ENCODE measurements at places on chromosomes 2 and 18.

- DNase-seq: peak; percentile 86
These were observed 12.7 kb upstream of the FHOD3 start for GRCh38 chr18:36284671-36285295.

DNA sequence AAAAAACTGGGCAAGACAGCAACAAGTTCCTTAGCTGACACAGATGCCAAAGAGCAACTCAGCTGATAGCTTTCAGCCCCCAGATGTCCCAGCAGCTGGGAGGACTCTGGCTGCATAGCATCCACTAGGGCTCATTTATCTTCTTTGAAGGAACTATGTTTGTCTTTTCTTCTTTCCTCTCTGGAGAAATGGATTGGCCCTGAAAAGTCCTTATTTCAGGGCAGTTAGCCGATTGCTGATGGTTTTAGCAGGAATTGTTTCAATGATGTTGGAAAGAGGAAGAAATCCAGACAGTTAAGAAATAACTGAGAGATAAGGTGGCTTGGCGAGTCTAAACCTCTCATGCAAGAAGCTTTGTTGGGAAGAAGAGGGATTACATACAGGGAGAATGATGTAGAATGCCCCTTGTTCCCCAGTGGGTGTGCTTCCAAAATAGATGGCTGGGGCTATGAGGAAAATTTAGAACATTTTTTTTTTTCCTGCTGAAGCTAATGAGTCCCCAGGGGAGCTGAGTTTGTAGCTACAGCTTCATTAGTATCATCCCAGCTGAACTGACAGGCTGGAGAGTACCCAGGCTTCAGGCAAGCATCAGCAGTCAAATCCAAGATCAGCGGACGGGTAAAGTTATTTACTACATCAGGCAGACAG lies 33.6 kb upstream of the SERPINE2 start:
- DNase-seq: no peak

DNA sequence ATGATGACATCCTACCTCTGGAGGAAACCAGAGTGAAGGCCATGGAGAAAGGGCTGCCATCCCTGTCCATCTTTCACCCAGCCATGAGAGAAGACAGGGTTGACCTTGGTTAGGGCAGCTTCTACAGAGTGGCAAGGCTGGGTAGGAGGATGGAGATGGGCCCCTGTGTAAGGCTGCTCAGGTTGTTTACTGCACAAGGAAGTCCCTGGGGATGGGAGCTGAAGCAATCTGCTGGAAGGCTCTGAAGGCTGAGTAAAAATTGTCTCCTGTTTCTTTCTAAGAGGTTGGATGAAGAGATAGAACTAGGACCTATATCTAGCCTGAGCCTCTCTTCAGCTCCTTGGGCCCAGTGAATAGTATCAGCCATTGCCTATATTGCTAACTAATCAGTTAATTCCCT lies 14.4 kb downstream of the ELMOD3 start:
- peak; percentile 9 for DNase-seq

DNA sequence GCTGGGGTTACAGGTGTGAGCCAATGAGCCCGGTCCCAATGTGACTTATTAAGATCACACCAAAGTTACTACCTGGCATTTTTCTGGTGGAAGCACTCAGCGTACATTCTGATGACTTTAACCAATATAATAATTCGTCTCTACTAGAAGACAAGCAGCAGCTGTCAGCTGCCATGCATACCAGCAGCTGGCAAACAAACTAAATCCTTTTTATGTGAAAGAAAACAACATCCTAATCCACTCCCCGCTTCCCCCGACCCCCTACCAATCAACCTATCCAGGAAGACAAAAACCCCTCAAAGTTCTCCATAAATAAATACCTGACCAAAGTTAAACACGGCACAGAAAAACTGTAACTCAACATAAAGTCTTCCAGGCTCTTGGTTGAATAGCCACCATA lies 42.1 kb downstream of the GPR155 start:
- no peak for DNase-seq

DNA sequence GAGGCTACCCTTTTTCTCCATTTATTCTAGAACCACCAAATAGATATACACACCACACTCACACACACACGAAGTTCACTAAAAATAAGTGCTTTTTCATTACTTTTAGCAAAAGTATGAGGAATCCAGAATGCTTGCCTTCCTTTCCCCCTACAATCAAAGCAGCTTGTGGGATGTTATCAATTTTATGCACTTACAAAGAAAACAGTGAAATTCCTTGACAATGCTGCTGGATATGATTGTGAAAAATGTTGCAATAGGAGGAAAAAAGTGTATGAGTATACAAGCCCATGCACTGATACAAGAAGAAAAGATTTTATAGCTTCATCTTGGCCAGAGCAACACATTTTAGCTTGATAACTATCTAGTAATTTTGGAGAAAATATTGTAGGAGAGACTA lies 269.2 kb downstream of the XIRP2 start:
- DNase-seq: peak; percentile 49

GRCh38 chr2:10864861-10865636 lies 46.7 kb upstream of the KCNF1 start:
- DNase-seq: no peak

- DNase-seq: peak; percentile 40
These were observed 579.5 kb downstream of the MBD2 start for GRCh38 chr18:53644799-53645471.

DNA sequence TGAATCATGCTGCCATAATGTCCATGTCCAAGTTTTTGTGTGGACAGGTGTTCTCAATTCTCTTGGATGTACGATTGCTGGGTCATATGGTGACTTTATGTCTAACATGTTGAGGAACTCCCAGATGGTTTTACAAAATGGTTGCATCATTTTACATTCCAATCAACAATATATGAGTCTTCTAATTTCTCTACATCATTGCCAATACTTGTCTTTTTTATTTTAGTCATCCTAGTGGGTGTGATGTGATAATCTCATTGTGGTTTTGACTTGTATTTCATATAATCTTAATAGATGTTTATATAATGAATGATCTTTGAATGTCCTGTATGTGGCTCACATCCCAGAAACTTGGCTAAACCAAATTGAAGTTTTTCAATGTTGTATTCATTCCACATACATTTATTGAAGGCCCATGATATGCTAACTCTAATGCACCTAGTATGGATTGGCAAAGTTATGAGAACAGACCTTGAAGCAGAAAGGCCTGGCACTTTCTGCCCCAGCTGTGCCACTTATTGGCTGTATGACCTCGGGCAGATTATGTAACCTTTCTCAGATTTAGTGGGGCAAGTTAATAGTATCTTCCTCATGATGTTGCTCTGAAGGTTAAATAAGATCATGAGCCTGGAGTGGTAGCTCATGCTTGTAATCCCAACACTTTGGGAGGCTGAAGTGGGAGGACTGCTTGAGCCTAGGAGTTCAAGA lies 205.4 kb downstream of the RAB3GAP1 start:
- peak; percentile 42 for DNase-seq

- DNase-seq: peak; percentile 33
These were observed 72.4 kb downstream of the KIAA1328 start for GRCh38 chr18:36901277-36901701.

DNA sequence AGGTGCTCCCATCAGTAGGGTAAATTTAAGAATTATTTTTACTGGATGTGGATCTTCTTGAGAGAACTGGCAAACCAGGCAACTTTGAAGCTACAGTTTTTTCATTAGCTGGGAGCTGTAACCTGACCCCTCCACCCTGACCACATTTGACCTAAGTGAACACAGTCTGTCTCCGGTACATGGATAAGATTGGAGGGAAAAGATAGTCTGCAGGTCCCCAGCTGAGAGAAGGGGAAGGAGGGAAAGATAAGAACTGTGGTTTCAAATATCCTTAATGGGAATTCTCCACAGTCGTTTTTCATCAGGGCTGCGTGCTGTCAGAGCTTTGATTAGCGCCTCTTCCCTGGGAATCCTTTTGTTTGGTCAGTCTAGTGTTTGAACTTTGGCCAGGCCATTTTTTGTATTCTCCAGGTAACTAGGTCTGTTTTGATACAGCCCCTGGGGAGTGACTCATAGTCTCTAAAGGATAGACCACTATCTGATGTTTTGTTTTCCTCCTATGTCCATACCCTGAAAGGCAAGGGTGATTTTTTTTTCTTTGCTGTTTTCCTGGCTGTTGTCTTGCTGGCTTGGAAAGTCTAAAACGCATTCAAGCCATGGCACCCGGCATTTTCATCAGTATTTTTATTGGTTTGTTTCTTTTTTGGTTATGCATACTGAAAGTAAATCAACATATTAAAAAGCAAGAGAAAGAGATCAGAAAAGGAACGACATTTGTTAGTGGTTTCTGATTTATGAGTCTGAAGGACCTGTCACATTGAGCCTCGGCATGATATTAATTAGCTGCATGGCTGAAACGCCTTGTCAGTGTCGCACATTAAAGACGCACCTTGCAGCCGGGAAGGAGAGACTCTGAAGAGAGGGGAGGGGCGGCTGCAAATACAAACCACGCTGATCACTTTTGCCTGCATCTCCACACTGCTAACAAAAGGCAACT lies 183.4 kb upstream of the FN1 start:
- DNase-seq: peak; percentile 45

DNA sequence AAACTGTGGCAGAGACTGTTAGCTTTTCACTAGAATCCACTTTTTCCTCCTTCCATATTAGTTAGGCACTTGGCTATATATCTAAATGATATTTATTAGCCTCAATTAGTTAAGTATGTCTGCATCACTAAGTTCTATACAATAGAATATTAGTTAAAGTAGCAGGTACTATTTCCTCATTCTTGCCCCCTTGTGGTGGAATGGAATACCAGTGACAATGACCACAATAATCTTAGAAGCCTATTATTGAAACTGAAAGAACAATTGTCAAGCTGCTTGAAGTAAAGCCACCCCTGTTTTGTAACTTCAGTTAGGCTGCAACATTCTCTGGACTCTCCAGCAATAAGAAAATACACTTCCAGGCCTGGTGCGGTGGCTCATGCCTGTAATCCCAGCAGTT lies 476.3 kb upstream of the VWC2L start:
- peak; percentile 15 for DNase-seq

DNA sequence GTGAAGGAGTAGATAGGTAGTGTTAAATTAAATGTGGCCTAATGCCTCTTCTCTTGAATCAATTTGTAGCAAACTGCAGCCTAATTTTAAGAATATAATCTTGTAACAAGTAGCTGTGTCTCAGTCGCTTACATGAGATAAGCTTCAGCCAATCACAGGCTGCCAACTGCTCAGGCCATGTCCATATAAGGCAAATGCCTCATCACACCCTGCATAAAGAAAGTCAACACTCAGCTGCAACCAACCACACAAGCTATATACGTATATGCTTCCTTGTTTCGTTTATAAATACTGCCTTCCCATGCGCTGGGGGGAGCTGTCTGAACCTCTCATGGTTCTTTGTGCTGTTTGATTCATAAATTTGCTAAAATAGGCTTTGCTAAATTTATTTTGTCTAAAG lies 476.3 kb downstream of the TRIB2 start:
- DNase-seq: peak; percentile 1

DNA sequence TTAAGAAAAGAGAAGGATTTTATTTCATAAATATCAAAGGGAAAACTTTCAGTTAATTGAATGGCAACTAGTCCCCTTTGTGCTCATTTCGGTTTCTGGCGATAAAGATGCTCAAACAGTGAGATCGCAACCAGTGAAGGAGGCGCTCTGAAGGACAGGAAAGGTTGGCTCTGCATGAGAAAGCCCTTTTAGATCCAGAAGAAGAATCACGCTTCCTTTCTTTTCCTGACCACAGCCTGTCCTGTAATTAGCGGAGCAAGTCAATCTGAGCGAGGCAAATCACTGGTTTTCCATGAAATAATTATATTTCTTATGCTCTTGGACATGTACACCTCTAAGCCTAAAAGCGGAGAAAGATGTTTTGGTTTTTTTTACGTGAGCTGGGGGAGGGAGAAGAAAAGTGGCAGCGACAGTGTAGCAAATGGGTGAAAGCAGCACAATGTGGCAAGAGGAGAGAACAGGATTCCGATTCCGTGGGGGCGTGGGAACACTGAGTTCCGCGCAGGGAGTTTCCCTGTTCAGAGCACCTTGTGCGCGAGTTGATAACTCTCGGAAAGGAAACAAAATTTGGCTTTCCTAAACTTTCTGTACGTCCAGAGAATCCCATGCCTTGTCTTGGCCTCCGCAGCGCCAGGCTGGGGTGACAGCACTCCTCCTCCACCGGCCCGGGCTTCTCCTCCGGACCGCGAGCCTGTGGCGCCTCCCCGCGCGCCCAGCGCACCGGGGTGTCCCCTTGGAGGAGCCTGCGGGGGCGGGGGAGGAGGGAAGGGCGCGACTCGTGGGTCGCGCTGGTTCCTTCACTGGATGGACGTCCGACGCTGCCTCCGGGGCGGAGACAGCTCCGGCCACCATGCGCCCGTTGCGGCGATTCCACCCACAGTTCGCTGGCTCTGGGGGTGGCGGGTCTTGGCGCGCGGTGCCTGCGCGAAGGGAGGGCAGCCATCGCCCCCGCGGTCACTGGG lies 620 bp upstream of the SLC9A2 start:
- peak; percentile 31 for DNase-seq

DNA sequence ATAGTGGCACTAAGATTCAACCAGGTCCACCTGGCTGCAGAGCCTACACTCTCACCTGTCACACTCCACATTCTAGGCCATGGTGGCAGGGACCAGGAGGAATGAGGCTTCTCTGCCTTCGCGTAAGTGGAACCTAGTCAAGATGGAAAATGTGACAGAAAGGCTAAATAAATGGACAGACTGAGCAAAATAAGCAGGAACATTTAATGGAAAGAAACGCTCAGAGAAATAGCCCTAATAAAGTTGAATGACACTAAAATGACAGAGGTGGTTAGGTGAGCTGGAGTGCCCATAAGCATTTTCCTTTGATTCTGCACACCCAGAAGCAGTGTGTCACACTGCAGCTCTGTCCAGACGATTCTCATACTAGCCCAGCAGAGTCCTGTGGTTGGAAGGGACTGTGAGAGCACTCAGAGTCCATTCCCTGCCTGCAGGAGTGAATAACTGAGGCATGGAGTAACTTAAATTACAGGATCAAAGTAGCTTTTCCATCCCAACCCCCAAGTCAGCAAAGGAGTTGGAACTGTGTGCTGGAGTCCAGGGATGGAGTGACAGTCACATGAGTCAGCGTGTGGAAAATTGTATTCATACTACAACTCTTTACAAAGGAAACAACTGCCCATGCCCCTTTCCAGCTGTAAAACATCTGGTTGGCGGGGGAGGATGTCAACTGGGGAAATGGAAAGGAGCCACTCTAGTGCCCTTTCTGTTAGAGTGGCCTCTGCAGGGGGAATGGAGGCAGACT lies 105.4 kb upstream of the LGALSL start:
- DNase-seq: peak; percentile 47

- DNase-seq: peak; percentile 7
These were observed 146.1 kb upstream of the ZEB2 start for GRCh38 chr2:144666032-144666431.

DNA sequence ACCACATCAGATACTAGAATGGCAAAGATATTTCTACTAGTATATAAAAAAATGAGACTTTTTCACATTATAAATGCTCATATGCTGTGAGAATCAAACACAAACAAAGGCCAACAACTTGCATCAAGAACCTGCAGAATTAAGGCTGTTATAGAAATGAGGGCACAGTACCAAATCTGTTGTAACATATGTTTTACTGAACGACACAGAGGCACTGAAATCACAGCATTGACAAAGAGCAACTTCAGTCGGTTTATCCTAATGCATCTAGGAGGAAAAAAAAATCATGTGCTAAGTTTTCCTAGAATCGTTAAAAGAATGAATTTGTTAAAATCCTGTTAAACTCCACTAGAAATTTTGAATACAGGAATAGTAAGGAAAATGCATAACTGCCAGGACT lies 617.4 kb upstream of the NETO1 start:
- DNase-seq: no peak
